ENCODE measurements at places on chromosomes 4 and X. TPM values are rescaled to one million over a fixed set of nuclear protein-coding genes. Genes with fewer than 3 reads are reported as not detected.

- DNase-seq = no peak
Observed at GRCh38 chr4:85496126-85496849, 21.3 kb downstream of the ARHGAP24 start.

Gene ASB12
- 0.39 TPM for total RNA-seq

- no peak for DNase-seq
Observed at GRCh38 chr4:95572304-95572991, 23.7 kb upstream of the UNC5C start.

- no peak for DNase-seq
Observed at GRCh38 chr4:73576381-73576780, 43.9 kb downstream of the RASSF6 start.

DNA sequence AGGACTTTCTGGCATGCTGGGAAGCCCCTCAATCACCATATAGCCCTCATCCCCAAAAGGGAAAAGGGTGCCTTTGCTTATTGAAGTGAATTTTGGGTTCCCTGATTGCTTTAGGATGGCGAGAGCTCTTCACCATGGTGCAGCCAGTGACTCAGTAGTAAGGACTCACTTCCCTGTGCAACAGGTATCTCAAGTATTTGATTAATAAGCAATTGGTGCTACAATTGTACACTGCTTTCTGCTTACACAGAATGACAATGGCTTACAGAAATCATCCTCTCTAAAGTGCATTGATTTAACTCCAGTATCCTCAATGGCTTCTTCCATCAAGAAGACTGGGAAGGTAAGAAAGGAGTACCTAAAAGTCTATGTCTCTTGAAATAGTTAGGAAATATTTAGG is 143.7 kb upstream of the SMIM10 start:
- DNase-seq = no peak

- DNase-seq = no peak
Observed at GRCh38 chr4:8398347-8398746, 42.2 kb downstream of the ACOX3 start.

Measured in natural killer cell (primary cell).